ENCODE measurements at places on chromosomes 13 and 19.

DNA sequence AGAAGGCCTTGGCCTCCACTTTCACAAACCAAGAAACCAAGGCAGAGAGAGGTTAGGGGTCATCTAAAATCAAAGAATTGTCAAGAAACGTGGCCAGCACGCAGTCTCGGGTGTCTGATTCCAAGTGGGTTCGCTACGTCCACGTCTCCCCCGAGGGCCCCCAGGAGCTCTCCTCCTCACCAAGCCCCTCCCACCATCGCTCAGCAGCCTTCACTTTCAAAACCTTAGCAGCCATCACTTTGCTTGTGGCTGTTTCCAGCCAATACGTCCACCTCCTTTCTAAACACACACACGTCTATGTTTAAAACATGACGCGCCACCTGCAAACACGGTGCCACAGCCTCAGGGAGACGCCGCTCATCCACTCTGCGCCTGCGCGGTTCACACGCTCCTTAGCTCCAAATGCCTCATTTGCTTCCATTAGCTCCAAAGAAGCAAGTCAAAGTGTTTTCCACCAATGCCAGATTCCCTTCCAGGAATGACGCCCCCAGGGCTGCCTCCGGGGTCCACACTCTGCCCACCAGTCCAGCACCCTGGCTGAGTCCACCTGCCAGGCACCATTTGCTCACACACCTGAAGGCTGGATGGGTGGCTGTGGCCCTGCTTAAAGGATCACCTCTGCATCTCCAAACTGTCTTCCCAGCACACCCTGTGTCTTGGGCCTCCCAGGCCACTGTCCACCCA lies 5.5 kb downstream of the RASA3 start:
- no peak for DNase-seq

GRCh38 chr19:51002542-51003311 lies 1.3 kb upstream of the KLK8 start:
- peak; percentile 30 for DNase-seq

GRCh38 chr19:5588906-5589676 lies 21.3 kb upstream of the TINCR start:
- no peak for DNase-seq

DNA sequence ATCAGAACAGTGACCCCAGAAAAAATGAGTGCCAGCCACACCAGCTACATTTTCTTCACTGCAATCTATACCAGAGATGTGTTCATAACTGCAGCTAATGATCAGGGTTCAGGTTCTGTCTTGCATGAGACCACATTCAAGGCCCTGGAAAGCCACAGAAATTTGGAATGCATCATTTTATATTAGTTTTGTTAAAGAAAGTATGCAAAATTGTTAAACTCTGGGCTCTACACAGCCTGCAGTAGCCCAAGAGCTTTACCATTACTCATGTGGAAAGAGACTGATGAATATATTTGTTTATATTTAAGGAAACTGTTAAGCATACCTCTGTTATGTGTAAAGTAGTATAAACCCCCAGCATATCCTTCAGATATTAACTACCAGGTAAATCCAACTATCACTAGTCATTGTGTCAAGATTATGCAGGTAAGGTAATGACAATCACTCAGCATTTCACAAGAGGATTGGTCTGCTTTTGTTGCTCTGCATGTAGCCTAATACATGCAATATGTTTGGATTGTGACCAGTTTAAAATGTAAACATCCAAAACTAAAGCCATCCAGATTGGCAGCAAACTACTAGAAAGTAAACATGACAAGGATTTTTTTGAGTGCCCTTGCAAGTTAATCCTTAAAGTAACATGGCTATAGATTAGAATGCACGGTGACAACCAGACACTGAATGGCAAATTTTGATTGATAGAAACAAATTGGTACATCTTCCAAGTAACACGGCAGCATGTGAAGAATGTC lies 429.1 kb upstream of the ARGLU1 start:
- no peak for DNase-seq

DNA sequence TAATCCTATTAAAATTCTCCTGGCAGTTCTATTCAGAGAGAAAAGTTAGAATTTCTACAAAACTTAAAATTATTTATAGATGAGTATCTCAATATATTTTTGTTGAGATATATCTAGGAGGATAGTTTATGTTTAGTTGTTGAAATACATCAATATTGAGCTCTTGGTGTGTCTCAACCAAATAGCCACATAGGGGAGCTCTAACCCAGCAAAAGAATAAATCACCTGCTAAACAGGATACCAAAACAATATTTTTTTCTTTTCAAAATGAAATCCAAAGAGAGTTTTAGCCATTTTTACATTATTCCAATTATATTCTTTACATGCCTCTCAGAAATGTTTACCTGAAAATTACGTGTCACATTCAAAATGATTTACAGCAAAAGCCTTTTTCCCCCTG lies 954.7 kb downstream of the SLITRK6 start:
- no peak for DNase-seq

- DNase-seq, result no peak
These were observed 6.3 kb downstream of the NHLRC3 start for GRCh38 chr13:39044536-39044935.

DNA sequence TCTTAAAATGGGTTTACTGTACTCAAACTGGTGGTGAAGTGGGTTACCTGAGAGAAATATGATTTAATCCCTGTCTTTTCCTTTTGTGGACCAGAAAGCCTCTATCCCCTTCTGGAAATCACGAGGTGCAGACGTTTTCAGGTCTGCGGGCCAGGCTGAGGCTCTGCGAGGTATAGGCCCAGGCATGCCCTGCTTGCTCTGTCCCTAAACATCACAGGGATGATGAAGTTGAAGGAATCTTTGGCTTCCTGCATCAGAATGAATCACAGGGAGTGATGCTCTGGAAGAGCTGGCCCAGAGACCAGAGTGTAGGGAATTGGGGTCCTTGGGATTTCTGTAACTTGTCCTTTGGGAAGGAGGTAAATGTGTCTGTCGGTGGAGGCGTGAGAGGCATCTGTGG lies 18.4 kb upstream of the CHST8 start:
- DNase-seq, result no peak

- DNase-seq, result no peak
These were observed at the start of gene GIPC3 for GRCh38 chr19:3585301-3586126. TSS of gene GIPC3 (plus strand) at chr19:3585478. CDS start at chr19:3585598, 120 bp downstream.

- DNase-seq, result no peak
These were observed 432 bp downstream of the ZNF611 start for GRCh38 chr19:52734331-52734892.

DNA sequence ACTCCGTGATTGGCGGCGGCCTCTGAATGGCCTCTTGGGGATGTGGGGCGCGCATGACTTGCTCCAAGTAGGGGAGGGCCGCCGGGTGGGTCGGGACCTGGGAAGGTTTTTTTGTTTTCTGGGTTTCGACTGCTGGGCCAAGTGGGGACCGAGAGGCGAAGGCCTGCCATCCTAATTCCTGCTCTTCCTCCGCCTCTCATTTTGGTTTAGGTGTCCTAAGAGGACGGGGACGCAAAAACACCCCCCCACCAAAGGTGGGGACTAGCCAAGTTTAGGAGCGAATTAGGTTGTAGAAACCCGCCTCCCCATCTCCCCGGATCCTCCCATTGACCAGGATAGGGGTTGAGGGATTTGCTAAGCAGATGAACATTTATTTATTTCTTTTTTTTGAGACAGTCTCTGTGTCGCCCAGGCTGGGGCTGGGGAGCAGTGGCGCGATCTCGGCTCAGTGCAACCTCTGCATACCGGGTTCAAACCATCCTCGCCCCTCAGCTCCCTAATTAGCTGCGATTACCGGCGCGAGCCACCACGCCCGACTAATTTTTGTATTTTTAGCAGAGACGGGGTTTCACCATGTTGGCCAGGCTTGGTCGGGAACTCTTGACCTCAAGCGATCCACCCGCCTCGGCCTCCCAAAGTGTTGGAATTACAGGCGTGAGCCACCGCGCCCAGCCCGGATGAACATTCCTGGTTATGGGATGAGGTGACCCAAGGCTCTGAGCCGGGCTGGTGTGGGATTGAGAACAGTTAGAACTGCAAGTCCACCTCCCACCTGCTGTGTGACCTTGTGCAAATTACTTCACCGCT lies 838 bp downstream of the PPP2R1A start:
- no peak for DNase-seq

DNA sequence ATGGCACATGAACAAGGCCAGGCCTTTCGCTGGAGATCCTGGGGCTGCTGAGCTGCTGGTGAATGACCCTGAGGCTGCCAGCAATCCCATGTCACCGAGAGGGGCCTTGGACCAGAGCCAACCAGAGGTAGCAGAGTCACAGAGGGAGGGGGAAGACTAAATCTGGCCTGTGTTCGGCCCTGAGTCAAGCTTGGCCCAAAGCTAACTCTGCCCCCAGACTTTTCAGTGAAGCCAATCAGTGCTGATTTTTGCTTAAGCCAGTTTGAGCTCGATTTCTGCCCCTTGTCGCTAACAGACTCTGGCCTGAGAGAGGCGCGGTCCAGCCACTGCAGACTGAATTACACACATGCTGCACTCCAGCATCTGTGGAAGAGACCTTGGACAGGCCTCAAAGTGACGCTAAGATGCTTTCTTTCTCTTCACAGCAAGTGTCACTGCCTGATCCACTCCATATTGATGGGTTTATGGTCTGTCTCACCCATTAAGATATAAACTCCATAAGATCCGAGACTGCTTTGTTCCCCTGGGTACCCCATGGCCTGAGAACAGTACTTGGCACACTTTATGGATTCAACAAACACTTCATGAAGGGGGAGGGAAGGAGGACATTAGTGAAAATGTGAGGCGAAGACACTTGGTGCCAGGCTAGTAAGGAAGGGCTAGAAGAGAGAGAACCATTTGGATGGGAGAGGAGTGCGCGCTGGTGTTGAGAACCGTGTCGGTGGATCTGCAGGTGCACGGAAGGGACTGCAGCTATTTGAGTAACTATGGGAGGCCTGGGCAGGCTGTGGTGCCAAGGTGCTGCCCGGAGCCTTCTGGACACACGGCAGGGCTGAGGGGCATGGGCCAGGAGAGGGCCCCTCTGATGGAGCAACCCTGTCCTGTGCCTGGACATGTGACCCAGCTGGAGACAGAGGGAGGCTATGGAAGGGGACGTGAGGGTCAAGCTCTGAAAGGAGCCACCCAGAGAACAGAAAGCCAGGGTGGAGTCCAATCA lies 17.6 kb downstream of the RANBP3 start:
- DNase-seq, result no peak

DNA sequence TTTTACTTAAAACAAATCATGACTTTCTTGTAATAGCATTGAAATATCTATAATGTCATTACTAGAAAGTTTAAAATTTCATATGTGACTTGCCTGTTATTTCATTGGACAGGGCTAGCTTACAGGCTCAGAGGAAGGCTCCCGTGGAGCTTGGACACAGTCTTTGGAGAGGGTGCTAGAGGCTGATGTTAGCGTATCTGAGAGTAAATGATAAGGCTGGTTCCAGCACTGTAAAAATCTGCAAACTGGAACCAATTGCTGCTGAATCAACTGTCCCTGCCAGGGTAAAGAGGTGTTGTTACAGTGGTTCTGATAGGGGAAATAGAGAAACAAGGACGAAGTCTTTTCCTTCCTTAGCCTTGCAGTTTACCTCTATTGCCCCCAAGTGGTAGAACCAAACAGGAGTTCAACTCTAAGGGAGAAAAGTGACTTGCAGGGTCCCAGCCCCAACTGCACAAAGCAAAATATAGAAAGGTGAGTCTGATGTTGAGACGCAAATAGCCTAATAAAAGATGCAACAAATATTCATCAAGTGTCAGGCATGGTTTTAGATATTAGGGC lies 901.7 kb downstream of the DIAPH3 start:
- no peak for DNase-seq

DNA sequence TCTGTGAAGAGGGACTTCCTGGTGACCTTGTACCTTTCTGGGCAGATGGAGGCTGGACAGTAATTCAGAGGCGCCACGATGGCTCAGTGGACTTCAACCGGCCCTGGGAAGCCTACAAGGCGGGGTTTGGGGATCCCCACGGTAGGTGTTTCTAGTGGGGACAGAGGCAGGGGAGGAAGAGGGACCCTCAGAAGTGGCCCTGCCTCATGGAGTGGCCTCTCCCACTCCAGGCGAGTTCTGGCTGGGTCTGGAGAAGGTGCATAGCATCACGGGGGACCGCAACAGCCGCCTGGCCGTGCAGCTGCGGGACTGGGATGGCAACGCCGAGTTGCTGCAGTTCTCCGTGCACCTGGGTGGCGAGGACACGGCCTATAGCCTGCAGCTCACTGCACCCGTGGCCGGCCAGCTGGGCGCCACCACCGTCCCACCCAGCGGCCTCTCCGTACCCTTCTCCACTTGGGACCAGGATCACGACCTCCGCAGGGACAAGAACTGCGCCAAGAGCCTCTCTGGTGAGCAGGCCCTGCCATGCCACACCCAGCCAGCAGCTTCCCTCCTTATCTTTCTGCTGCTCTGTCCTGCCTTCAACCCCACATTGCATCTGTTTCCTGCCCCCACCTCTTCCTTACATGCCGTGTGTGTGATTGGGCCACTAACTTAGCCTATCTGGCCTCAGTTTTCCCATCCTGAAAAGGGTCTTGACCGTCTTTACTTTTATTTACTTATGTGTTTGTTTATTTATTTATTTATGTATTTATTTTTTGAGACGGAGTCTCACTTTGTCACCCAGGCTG lies 7.3 kb downstream of the ANGPTL4 start:
- no peak for DNase-seq

DNA sequence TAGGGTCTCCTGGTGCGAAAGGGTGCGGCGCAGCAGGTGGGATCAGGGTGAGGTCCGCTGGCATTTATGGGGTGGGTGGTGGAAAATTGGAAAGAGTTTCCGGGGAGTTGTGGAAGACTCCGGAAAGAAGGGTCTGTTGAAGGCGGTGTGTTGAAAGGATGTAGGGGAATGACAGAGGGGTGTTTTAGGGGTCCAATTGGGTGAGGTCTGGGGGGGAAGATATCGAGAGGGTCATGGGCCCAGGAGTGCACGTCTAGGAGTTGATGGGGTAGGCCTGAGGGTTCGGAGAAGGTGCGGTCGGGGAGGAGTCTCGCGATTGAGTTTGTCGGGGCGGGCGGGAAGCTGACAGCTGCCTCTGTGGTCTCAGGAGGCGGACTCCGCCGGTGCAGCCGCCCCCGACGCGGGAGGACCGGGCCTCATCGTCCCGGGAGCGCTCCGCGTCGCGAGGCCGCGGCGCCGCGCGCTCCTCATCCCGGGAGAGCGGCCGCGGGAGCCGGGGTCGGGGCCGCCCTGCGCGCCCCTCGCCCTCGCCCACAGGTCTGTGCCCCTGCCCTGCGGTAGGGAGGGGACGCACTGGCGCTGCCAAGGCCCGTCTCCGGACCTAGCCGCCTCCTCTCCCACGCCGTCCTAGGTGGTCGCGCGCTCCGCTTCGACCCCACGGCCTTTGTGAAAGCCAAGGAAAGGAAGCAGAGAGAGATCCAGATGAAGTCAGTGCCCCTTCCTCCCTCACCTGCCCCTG lies 7.0 kb downstream of the PGLYRP1 start:
- no peak for DNase-seq

- no peak for DNase-seq
These were observed 7.5 kb upstream of the TSHZ3 start for GRCh38 chr19:31356587-31357314.

GRCh38 chr13:79874396-79875360 lies 393.7 kb downstream of the NDFIP2 start:
- no peak for DNase-seq

All from stimulated activated CD4-positive, alpha-beta T cell treated with anti-CD3 and anti-CD28 coated beads, TNF-alpha, amount 100 ng/mL, for 24 hours (primary cell).